ENCODE measurements at places on chromosomes 12 and 14.

- DNase-seq: no peak
Measured at GRCh38 chr14:64704743-64705380, 638 bp downstream of the PLEKHG3 start.

GRCh38 chr14:49159081-49159480 is 427.1 kb downstream of the RPS29 start:
- DNase-seq: no peak

GRCh38 chr14:101791919-101792572 is 30.5 kb downstream of the PPP2R5C start:
- DNase-seq: no peak

DNA sequence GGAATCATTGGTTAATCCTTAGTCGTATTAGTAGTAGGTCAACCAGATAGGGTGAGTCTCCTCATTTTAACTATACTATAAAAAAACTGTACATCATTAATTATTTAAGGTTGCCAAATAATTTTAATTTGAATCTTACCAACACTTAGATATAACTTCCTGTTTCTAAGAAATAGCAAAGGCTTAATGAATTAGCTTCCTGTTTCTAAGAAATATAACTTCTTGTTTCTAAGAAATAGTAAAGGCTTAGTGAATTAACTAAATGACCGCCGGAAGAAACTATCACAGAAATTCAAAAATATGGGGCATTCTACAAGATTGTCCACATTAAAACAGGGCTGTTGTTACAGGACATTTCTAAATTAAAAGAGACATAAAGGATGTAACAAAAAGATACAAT is 392.9 kb upstream of the FOXG1 start:
- DNase-seq: no peak

DNA sequence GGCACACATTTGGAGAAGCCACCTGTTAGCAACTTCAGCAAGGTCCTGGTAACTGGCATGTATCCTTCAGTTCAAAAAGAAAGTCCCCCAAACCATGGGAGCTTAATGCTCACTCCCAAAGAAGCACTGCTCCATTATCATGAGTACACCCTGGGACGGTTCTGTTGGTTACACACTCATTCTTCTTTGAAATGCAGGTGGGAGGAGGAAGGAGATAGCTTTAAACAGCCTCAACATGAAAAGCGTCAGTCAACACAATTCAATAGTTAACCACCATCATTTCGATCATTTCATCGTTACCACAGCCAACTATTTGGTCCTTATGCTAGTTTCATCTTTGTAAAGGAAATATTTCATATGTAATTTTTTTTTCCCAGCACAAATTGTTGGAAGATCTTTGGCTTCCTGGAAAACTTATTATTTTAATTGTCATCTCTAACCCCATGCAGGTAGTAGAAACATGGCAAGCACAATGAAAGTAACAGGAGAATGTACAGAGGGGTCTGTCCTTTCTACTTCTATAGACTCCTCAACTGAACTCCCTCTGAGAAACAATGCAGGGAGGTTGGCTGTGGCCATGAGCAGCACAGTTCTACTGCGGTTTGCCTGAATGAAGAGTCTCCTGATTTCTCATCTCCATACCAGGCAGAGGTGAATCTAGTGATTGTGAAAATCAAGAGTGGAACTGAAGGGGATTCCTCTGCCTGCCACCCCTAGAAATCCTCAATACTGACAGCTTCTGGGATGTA is 196.4 kb upstream of the FOXN3 start:
- no peak for DNase-seq

DNA sequence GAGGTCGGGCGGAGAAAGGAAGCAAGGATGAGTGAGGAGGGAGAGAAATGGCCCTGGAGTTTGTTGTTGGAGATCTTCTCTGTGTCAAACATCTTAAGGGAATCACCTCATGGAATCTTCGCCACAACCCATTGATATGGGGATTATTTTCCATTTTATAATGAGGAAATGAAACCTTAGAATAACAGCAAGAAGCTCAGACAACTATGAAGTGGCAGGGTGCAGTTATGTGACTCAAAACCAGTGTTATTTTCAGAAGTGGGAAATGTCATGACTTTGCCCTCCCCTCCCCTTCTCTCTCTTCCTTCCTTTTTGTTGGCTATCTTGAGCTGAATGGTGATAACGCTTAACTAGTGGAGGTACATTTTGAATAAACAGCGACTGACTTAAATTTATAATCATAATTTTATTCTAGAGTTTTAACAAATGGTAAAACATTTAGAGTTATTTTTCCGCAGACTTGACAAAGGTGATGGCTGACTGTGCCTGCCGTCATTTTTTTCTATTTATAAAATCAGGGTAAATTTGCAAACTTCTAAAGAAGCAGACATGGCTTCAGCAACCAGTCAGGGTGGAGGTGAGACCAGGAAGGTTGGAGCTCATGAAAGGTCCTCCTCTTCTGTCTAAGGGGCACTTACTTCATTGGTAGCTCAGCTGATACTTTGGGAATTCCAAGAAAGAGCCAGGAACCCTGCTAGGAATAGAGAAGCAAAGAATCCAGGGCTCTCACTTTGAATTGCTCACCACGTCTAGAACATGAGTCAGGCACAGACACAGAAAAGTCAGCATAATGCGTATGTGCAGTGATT is 232.4 kb downstream of the RGS6 start:
- no peak for DNase-seq

DNA sequence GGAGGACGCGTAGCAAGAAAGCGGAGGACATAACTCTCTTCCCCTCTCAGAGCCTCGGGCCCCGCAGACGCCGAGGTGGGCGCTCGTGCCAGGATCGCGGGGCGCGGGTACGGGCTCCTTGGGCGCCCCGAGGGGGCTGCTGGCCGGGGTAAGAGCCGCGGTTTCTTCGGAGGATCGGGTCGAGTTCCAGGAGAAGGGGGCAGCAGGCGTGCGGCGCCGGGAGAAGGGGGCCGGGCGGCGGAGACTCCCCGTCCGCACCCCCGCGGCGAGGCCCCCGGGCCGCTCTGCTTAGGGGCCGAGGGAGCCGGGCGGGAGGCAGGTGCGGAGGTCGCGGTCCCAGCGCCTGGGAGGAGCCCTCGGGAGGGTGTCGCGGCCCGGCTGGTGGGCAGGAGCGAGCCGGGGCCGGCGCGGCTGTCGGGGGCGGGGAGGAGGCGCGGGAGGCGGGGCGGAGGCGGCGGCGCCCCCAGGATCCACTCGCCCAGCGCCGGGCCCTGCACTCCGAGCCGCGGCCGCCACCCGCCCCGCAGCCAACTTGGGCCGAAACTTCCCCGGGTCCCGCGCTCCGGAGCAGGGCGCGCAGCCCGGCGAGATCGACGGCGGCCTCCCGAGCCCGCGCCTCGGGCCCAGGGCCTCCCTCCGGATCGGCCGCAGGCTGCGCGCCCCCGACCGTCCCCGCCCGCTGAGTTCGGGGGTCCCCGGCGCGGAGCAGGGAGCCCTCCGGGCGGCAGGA is 64.4 kb downstream of the FBXL14 start:
- DNase-seq: no peak

GRCh38 chr14:43900173-43900655 is 606.9 kb downstream of the FSCB start:
- no peak for DNase-seq

DNA sequence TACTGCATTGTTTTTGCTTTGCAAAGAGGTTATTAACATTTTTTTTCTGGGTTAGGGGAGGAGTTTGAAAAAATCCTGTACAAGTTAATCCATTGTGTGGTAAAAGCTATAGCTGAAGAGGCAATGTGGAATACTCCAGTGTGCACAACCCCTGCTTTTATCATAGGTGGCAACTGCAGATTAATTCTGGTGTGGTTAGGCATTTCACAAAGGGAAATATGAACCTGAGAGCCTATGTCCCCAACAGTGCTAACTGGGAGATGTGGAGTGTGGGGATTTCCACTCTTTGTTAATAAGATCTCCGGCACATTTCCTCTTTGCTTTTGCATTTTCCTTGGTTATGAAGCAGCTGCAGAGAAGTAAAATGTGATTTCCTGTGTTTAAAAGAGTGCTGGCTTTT is 33.6 kb downstream of the PRORP start:
- DNase-seq: no peak

GRCh38 chr12:118145113-118145797 is 9.3 kb downstream of the PEBP1 start:
- no peak for DNase-seq

- DNase-seq: no peak
Measured at GRCh38 chr14:23521785-23522640, 29.6 kb downstream of the ZFHX2 start.

DNA sequence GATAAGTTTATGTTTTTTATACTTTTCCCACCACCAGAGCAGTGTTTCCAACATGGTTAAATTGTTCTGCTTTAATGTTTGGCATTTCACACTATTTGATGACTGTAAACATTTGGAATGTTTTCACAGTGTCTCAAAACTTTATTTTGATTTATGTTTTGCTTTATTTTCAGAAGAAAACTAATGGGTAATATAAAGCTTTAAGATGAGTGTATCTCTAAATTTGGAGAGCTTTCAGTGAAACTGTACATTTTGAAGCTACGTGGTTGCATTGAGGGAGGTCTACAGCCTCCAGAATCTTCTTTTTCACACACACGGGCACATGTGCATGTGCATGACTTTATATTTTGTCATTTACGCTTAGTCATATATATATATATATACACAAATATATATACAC is 10.7 kb downstream of the BICD1 start:
- DNase-seq: no peak

- no peak for DNase-seq
Measured at GRCh38 chr14:75344411-75344810, 65.8 kb downstream of the FOS start.

GRCh38 chr12:39628836-39629235 is 9.2 kb upstream of the ABCD2 start:
- DNase-seq: no peak

DNA sequence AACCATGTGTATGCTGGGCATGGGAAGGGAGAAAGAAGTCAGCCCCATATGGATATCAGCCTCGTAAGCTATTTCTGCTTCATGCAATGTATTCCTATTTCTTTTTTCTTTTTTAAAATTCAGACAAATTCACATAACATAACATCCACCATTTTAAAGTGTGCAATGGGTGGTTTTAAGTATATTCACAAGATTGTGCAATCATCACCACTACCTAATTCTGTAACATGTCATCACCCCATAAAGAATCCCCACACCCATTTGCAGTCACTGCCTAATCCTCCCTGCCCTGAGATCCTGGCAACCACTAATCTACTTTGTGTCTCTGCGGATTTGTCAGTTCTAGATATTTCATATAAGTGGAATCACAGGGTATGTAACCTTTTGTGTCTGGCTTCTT is 9.5 kb downstream of the POMT2 start:
- DNase-seq: no peak

DNA sequence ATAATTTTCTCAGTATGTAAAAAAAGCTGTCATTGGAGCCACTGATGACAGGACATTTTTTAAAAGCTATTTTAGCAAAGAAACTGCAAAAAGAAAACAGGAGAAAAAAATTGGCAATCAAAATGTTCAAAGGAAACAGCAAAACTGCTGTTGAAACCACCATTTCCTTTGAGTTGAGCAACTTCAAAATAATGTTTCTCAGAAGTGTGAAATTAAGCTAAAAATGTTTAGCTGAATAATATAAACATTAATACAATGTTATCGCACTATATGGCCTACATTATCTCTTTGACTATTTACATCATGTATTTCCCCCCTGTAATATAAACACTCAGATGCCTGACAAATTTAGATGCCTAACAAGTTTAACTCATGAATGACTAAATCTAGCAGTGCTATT is 23.4 kb upstream of the GLIPR1 start:
- no peak for DNase-seq

DNA sequence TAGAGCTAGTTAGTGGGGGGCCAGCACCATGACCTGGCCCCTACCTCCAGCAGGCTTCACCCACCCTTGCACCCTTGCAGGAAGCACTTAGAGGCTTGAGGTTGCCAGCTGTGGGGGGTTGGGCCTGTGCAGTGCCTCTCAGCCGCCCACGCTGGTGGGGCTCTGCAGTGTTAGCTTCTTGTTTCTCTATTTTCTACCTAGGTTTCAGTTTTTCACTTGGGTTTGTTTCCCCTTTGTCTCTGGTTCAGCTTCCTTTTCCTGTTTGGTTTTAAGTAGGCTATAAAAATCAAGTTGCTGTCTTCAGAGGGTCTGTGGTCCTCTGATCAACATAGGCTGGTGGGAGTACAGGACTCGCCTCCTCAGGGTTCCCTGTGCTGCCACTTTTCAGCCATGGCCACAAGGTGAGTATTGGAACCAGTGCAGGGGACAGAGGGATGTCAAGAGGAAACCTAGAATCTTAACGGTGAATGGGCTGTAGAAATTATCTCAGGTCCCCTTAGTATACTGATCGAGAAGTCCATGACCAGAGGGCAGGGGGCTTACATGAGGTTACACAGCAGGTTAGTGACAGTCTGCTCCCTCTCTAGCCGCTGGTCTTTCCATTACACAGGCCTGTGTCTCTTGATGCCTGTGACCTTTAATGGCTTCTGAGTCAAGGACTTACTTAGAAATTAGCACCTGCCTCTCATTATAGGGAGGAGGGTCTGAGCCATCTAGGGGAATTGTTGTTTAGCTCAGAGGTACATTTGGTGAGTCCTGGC is at the start of gene EVL:
Gene EVL, plus strand, starts transcription at position 312 of the 761 bp plus-strand sequence. Its CDS starts 79 bp downstream, at position 391.
- no peak for DNase-seq

DNA sequence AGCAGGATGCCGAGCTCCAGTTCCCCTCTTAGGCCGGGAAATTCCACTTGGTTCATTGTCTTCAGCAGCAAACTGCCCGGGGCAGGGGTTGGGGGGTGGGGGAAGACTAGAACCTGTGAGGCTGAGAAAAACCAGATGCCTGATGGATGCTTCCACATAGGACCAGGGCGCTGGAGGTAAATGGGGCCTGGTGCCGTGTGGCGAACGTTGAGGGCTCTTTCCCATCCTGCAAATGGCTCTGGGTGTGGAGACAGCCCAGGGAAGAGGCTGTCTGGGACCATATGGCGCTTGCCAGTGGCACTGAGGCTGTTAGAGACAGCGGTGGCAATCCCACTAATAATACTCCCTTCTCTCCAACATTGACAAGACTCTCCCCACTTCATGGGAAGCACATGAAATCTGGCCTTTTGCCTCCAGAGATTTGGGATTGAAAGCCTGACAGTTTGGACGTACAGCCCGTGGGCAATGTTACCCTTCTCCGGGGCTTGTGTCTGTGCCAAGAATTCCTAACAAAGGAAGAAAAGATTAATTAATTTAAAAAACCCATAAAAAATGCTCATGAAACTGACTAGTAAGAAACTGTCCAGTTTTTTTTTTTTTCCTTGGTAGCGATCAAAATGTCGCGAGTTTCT is 44.5 kb downstream of the MAP1LC3B2 start:
- no peak for DNase-seq

GRCh38 chr14:103220134-103220981 is 97.1 kb downstream of the TNFAIP2 start:
- DNase-seq: no peak

DNA sequence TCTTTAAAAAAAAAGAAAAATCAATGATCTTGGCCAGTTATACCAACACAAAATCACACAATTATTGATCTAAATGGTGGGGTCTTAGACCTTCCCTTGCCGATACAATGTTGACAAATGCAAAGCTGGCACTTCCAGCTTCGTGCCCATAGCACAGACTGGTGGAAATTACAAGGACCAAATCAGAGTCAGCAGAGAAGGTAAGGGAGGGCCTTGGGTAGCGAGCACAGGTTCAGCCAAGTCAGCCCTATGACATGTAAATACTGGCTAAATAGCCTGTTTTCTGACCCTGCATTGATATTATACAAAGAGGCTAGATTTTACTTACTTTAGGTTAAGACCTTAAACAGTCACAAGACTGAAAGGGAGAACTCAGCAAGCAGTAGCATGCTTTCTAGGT is 30.3 kb upstream of the WDR89 start:
- no peak for DNase-seq

GRCh38 chr14:31944256-31945073 is 132.6 kb upstream of the ARHGAP5 start:
- no peak for DNase-seq

- no peak for DNase-seq
Measured at GRCh38 chr12:120134307-120134980, 17.9 kb upstream of the RAB35 start.
